ENCODE measurements at places on chromosomes 1 and 21. TPM values are rescaled to one million over a fixed set of nuclear protein-coding genes. Genes with fewer than 3 reads are reported as not detected.

The CD1B gene
- not detected for total RNA-seq

DNA sequence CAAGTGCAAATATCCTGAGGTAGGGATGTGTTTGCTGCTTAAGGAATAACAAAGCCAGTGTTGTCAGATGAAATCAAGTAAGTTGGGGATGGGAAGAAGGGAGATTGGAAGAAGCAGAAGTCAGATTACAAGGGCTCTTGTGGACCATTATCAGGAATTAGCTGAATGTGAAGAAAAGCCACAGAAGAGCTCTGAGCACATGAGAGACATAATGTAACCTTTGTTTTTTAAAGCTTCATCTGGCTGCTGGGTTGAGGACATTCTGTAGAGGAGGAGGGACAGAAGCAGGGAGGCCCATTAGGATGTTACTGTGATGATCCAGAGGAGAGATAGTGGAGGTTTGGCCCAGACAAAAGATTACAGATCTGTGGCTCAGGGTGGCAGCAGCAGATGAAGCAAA lies 111.7 kb downstream of the DUSP10 start:
- DNase-seq: no peak
- H3K27me3 ChIP-seq: peaks cover 8% of the 10 kb centered on the region
- H3K36me3 ChIP-seq: no peaks in the 10 kb centered on the region
- H3K27ac ChIP-seq: no peak overlapping the region

GRCh38 chr1:86419277-86419903 lies 4.6 kb upstream of the CLCA2 start:
- DNase-seq: peak; percentile 69
- peaks cover 2% of the 10 kb centered on the region for H3K4me1 ChIP-seq
- H3K27me3 ChIP-seq: no peaks in the 10 kb centered on the region
- H3K4me3 ChIP-seq: no peak overlapping the region
- H3K27ac ChIP-seq: peak overlapping the region; percentile 61
- H3K36me3 ChIP-seq: no peaks in the 10 kb centered on the region

- H3K36me3 ChIP-seq: no peaks in the 10 kb centered on the region
- H3K4me1 ChIP-seq: no peaks in the 10 kb centered on the region
- no peak for DNase-seq
- no peak overlapping the region for H3K27ac ChIP-seq
- H3K27me3 ChIP-seq: no peaks in the 10 kb centered on the region
Measured at GRCh38 chr1:172328266-172328665, 92.2 kb upstream of the C1orf105 start.

GRCh38 chr1:193070942-193071341 lies 11.5 kb downstream of the RO60 start:
- H3K4me3 ChIP-seq: no peak overlapping the region
- no peak for DNase-seq
- peaks cover 28% of the 10 kb centered on the region for H3K36me3 ChIP-seq
- H3K4me1 ChIP-seq: peaks cover 41% of the 10 kb centered on the region
- H3K27me3 ChIP-seq: no peaks in the 10 kb centered on the region
- peak overlapping the region; percentile 81 for H3K27ac ChIP-seq
